ENCODE measurements at places on chromosomes 3 and 15. TPM values are rescaled to one million over a fixed set of nuclear protein-coding genes. Genes with fewer than 3 reads are reported as not detected.

BFSP2 gene
- total RNA-seq = 0.67 TPM

NR1I2 gene
- not detected for total RNA-seq

TICRR gene
- total RNA-seq = 20.5 TPM

CDCP1 gene
- 47.8 TPM for total RNA-seq

CILP gene
- 0.08 TPM for total RNA-seq

CD96 gene
- total RNA-seq = not detected

SKIC8 gene
- total RNA-seq = 66.3 TPM

PLS1 gene
- 36.1 TPM for total RNA-seq

BOC gene
- 0.33 TPM for total RNA-seq

ARID3B gene
- total RNA-seq = 12.7 TPM

CSPG4 gene
- total RNA-seq = 17.5 TPM

CLDN11 gene
- 1.9 TPM for total RNA-seq

RLBP1 gene
- total RNA-seq = not detected

CHRNA5 gene
- total RNA-seq = 52.4 TPM

Measured in Panc1 (cell line).